ENCODE measurements at places on chromosomes 11 and 22. TPM values are rescaled to one million over a fixed set of nuclear protein-coding genes. Genes with fewer than 3 reads are reported as not detected.

GRCh38 chr11:44581246-44581645, 15.8 kb downstream of the CD82 start:
- DNase-seq, result no peak

DNA sequence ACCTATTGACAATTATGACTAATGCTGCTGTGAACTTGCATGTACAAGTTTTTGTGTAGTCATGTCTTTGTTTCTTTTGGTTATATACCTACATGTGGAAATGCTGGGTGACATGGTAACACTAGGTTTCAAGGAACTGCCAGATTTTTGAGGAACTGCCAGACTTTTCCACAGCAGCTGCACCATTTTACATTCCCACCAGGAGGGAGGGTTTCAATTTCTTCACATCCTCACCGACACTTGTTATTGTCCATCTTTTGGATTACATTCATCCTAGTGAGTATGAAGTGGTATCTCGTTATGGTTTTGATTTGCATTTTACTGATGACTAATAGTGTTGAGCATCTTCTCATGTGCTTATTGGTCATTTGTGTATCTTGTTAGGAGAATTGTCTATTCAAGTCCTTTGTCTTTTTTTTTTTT, 13.3 kb downstream of the CLDN5 start:
- DNase-seq, result no peak

- DNase-seq, result peak; percentile 88
Observed at GRCh38 chr11:13140028-13140870, 131.1 kb downstream of the RASSF10 start.

DNA sequence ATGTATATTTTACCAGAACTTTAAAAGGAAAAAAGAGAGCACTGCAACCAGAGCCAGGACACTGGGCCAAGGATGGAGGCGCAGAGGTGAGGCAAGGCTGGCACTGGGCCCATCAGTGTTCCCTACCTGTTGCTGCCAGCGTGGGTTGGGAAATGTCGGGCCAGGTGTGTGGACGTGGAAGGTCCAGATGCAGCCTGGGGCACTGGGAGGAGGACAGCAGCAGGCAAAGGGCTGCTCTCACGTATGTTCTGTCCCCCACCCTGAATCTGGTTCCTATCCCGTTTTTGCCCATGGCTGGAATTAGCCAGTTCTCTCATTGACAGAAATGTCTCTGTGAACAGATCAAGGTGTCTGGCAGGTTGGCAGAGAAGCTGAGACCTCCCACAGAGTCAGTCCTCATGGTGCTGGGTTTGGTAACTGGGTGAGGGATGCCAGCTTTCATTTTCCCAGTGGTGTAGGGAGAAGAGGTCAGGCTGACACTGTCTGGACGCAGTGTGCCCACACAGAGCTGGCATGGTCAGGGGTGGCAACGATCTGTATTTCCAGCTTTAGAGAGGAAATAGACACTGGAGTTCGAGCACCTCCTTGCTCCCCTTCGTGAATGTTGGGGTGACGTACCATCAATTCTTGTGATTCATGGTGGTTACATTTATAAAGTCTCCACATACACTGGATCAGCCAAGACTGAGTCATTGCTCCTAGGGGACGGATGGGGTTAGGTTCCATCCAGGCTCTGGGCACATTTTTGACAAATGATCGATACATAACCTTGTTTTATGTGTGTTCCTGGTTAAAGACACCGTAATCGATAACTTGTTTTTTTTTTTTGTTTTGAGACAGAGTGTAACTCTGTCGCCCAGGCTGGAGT, 4.3 kb upstream of the PNPLA3 start:
- peak; percentile 62 for DNase-seq

DNA sequence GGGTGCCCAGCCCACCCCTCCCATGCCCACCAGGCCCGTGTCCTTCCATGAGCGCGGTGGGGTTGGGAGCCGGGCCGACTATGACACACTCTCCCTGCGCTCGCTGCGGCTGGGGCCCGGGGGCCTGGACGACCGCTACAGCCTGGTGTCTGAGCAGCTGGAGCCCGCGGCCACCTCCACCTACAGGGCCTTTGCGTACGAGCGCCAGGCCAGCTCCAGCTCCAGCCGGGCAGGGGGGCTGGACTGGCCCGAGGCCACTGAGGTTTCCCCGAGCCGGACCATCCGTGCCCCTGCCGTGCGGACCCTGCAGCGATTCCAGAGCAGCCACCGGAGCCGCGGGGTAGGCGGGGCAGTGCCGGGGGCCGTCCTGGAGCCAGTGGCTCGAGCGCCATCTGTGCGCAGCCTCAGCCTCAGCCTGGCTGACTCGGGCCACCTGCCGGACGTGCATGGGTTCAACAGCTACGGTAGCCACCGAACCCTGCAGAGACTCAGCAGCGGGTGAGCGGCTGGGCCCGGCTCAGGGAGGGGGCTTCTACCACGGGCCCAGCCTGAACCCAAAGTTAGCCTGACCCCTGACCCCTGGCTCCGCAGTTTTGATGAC, 3.0 kb downstream of the PKP3 start:
- DNase-seq, result peak; percentile 87

- DNase-seq, result no peak
Observed at GRCh38 chr11:121748068-121748467, 295.3 kb upstream of the SORL1-AS1 start.

DNA sequence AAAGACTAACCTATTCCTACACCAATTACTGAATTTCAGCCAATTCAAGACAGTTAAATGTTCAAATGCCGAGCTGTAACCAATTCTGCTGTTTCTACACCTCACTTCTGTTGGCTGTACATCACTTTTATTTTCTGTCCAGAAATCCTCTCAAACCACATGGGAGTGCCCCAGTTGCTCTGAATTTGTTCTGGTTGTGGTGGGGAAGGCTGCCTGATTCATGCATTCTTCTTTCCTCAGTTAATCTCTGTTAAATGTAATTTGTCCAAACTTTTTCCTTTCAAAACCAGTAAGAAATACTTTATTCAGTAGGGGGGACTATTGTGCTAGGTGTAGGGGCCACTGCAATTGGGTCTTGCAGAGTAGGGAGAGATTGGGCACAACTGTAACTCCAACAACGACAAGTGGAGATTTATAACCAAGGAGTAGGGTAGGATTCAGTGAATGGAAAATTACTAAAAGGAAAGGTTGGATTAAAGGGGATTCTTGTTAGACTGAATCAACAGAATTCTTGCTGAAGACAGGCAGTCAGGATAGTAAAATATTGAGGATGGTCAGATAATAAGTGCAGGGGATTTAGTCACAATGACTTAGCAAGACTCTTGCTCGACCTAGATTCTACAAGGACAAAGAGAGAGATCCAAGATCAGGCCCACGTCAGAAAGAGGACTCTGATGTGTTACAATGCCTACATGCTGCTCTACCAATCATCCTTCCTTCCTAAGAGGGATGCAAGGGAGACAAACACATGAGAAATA, 593.5 kb upstream of the FAT3 start:
- DNase-seq, result no peak

DNA sequence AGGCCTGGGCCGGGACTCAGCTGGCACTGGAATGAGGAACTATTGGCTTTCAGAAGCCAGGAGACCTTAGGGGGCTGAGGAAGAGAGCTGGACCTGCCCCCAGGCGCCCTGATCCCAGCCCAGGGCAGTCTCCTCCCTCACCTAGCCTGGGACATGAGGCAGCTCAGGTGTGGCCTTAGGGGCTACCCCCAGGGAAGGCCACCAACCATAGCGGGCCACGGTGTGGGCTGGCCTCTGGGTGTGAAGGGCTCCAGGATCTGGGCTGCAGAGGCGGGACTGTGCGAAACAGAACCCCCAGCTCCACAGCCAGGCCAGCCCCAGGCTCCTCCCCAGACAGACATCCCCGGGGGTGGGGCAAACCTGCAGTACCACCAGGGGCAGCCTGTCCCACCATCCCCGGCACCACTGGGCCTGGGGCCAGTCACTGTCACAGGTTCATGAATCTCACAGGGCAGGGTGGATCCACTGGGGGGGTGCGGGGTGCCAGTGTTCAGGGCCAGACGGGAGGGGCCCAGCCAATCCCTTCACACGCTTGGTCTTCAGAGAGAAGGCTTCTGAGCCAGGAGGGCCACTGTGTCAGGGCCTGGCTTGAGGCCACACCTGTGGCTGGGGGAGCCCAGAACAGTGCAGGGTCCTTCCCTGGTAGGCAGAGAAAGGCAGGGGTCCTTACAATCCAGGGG, 3.5 kb downstream of the PLXNB2 start:
- peak; percentile 30 for DNase-seq

DNA sequence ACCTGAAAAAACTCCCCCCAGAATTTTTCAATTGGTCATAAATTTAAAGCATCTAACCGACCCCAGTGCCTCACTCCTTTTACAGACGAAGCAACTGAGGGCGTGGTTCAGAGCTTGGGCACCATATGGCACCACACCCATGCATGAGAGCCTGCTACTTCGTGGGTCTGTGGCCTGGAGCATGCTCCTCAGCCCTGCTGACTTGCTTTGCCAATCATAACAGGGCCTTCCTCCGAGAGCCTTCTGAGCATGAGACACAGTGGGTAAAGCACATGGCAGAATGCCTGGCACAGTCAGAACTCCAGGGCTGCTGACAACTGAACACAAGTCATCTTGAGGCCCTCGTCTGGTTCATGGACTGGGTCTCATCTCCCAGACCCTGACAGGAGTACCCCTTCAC, 33.3 kb downstream of the HIRA start:
- DNase-seq, result no peak

GRCh38 chr11:99505316-99505715, 484.6 kb downstream of the CNTN5 start:
- DNase-seq, result peak; percentile 2

DNA sequence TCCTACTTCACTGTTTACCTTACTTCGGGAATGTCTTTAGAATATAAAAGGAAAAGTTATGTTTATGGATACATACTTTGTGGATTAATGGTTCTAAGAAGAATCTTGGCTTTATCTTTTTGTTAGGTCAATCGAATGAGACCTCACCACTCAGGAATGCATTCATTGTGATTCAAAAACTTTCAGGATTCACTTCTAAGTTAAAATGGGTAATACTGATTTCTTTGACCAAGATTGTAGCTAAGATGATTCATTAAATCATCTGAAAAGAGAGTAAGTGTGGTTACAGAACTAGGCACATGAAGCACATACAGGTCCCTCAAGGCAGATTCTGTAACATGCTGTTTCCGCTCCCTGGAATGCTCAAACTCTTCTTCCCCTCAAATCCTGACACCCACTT, 716.4 kb downstream of the KCNA4 start:
- peak; percentile 42 for DNase-seq

DNA sequence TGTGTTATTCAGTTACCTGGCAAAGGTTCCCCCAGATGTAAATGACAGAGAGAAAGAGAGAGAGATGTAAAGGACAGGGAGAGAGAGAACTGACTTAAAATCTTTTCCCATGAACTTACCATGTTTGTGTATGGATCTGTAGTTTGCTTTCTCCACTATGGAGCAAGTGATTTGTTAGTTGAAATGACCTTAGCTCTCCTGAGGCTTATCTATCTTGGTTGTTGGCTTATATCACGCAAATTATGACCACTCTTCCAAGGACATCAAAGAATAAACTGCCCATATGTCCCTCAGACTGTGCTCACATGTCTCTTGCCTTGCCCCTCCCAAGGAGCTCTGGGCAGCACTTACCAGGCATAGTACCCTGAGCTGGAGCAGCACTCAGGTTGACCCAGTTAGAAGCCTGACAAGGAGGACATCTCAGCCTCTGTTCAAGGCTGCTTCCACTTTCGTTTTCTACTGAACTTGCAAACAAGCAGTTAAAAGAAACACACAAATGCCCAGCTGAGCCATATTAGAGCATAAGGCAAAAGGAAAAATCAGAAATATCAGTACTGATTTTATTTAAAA, 95.3 kb upstream of the RCN1 start:
- DNase-seq, result peak; percentile 39

- DNase-seq, result peak; percentile 50
Observed at GRCh38 chr11:95231881-95232605, 1.0 kb upstream of the SESN3 start.

GRCh38 chr11:107860688-107861087, 2.1 kb upstream of the SLC35F2 start:
- DNase-seq, result no peak

DNA sequence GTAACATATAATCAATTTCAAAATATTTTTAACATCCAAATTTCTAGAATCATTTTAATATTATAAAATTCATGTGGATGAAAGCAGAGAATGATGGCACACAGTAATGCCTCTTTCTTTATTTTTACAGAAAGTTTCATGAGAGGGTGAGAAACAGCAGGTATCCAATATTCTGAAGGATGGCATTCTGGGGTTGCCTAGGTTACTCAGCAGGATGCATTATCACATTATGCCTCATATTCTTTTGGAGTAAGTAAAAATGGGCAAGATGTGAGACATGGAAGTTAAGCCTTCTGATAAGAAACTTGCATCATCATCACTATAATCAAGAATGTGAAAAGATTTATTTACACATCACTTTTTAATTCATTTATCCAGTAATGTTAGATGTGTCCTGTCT, 148.7 kb upstream of the PGR start:
- DNase-seq, result no peak

DNA sequence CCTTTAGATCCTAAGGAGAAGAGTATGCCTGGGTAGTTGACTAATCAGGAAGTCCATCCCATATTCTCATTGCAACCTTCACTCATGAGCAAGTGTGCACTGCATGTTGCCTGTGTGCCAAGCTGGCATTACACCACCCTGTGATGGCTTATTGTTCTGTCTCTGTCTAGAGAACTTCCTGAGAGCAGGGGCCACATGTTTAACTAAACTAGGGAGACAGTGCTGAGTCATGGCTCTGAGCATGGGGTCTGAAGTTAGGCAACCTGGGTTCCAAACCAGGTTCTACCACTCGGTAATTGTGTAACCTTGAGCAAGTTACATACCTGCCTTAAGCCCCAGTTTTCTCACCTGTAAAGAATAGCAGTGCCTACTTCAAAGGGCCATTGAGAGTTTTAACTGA, 39.6 kb downstream of the CSNK2A3 start:
- peak; percentile 69 for DNase-seq

DNA sequence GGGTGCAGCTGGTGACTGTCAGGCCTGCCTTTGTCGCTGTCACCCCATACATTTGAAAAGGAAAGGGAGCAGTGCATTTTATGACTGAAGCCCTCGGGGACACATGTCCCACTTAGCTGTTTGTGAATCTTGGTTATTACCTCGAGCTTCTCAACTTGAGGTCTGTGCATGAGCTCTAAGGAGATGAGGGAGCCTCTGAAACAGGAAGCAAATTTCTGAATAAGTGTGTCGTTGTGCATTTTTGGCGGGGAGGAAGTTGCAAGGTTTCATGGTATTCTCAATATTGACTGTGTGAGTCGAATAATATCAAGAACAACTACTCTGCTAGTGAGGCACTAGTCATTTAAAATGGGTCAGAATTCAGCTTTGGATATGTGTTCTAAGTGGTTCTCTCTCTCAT, 149.7 kb upstream of the PLET1 start:
- DNase-seq, result no peak

- DNase-seq, result no peak
Observed at GRCh38 chr11:8838248-8838647, 72.7 kb upstream of the AKIP1 start.

GRCh38 chr11:11976481-11977127, 31.8 kb downstream of the DKK3 start:
- DNase-seq, result no peak

MARK2 gene
- total RNA-seq, result 11.4 TPM

C11orf86 gene
- not detected for total RNA-seq

GPHA2 gene
- not detected for total RNA-seq

MIF gene
- 224 TPM for total RNA-seq

ACRV1 gene
- not detected for total RNA-seq

GSTT2 gene
- not detected for total RNA-seq

All from Daoy (cell line).